Right renal pelvis (tissue), 4 donors: ENCODE measurements at places on chromosomes 2 and 18.

DNA sequence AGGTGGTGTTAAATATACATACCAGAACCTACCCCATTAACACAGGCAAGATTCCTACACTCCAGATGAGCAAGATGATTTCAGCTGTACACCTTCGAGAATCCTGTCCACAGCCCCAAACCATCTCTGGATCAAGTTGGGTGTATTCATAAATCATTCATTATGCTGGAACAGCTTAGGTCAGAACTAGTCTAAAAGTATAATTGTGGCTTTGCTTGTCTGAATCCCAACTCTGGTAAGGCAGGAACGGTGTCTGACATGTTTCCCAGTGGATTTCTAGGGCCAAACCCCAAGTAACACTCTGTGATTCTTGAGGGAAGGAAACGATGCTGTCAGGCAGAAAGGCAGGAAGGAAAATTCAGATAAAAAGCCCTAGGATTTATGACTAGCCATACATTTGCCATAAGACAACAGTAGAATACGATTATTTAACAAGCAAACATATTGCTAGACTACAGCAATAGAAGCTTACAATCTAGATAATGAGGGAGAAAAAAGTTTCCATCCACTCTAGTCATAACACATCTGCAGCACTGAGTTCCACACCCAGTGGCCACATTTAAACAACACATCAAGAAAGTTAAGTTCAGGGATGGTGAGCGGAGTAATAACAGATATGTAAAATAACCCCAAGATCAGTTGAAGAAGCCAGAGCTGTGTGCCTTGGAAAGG, 444.8 kb downstream of the RND3 start:
- DNase-seq, result no peak

DNA sequence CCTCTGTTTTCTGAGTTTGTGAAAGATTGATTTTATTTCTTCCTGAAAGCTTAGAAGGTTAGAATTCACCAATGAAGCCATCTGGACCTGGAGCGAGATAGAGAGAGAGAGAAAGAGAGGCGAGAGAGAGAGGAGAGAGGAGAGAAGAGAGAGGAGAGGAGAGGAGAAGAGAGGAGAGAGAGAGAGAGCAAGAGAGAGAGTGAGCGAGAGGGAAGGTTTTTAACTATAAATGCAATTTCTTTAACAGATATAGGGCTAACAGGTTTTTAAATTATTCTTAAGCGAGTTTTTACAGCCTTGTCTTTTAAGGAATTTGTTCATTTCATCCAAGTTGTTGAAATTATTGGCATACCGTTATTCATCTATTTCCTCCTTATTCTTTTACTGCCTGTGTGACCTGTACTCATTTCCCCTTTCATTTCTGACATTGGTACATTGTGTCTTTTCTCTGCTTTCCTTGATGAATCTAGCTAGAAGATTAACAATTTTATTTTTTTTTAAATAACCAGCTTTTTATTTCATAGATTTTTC, 56.1 kb downstream of the BABAM2 start:
- no peak for DNase-seq

- no peak for DNase-seq
These were observed 273.2 kb upstream of the CCDC68 start for GRCh38 chr18:55232506-55232905.

GRCh38 chr2:86022661-86023365, 82.9 kb downstream of the POLR1A start:
- DNase-seq, result no peak

DNA sequence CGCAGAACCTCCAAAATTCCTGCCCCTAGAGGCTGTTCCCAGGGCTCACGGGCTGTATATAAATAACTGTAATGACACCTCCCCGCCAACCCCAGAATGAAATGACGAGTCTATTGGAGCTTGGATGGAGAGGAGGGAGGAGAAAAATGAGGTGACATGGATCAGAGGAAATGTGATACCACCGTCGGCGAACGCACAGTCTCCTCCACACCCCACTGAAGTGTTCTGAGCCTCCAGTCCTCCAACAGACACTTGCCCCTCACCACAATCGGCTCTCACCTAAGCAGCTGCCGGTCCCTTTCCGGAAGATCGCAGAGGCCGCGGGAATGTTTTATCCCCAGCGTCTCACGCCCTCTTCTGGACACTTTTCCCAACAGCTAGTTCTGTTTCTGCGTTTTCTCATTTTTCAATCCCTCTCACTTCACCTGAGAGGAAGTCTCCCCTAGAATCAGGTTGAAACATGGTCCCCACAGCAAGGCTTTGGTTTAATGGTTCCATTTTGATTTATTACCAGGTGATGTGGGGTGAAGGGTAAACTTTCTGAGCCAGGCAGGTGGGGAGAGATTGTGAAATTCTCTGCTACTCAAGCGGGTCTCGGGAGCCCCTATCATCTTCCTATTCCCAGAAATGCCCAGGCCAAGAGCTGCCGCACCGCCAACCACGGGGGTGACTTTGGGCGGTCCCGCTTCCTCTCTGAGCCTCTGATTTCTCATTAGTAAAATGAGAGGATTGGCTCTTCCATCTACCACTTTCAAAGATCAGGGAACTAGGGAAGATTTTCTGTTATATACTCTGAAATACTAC, 9.1 kb upstream of the MYO5B start:
- DNase-seq, result peak; percentile 52

DNA sequence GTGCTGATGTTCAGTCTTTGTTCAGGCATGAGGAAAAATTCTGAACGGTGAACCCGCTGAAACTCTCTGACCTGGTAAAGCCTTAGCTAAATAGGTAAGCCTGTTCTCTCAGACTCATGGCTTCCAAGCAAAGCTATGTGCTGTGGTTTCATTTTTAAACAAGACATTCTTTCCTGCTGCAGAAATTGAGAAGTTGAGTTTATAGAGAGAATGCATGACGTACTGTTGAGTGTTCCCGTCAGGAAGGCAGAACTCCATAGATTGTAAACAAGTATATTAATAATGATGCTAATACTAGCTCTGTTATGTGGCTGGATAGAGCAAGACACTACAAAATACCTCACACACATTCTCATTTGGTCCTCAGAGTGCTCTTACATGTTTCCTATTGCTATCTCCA, 424.0 kb upstream of the CRIM1 start:
- DNase-seq, result no peak

DNA sequence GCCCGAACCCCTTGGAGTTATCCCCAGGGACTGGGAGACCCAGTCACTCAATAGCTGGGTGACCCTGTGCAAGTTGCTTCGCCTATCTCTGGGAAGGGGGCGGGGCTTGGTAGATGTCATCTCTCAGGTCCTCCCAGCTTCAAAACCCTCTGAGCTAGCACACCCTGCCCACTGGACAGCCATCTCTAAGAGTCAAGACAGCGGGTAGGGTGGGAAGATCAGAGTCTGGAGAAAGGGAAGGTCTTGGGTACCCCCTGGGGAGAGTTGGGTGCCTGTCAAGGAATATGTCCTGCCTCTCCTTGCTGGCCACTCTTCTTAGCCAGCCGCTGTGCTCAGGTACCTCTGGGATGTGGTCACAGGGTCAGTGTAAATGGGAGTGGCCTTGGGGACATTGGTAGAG, 8.0 kb downstream of the GLI2 start:
- DNase-seq, result no peak

- DNase-seq, result no peak
These were observed 662.6 kb upstream of the ACVR2A start for GRCh38 chr2:147182260-147182659.

DNA sequence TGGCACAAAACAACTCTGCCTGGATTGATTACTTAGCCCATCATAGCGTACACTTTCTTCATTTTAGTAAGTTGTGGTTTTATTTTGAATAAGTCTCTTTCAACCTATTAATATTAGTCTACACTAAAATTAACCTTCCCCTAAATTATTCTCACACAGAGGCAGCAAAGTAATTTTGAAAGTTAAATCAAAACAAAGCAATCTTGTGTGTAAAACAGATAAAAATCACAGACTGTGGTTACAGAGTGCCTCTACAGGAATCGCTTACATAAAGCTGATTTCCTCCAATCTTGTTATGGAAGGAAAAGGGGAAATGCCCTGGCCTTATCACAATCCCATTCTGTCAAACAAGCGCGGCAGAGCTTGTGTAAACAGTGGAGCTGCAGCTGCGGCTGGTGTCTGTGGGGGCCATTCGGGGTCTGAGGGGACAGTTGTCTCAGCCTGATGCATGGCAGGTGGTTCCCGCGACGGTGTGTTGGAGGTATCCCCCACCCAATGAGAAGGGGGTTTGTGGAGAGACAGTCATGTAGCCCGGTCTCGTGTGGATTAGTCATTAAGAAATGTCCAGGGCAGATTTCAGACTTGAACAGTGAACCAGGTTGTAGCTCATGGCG, 42.1 kb downstream of the BCL2L11 start:
- no peak for DNase-seq

- no peak for DNase-seq
These were observed 165.0 kb upstream of the ZNF521 start for GRCh38 chr18:25516747-25517498.

DNA sequence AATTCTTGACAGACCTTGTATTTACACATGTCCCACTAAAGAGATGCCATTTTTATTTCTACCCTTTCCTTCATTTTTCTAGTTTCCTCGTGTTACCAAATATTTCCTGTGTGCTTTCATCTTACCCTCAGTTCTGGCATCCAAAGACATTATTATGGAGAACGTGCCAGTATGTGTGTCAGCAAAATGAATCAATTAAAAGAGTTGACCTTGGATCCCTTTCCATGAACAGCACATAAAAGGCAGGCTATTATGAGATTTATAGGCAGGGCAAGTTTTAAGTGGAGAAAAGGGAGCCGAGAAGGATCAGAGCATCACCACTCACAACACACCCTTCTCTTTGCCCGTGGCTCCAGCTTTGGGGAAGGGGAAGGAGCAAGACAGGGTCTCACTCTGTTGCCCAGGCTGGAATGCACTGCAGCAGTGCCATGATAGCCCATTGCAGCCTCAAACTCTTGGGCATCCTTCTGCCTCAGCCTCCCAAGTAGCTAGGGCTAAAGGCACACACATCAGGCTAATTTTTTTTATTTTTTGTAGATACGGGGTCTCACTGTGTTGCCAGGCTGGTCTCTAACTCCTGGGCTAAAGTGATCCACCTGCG, 149.9 kb downstream of the GFPT1 start:
- DNase-seq, result no peak

GRCh38 chr2:126855606-126856005, 43.1 kb upstream of the TEX51 start:
- no peak for DNase-seq

- no peak for DNase-seq
These were observed 71.4 kb upstream of the NOSTRIN start for GRCh38 chr2:168731002-168731401.

- no peak for DNase-seq
These were observed 452.4 kb upstream of the RGPD4 start for GRCh38 chr2:107374249-107374648.

- no peak for DNase-seq
These were observed 60.9 kb downstream of the ATF2 start for GRCh38 chr2:175107146-175107545.

DNA sequence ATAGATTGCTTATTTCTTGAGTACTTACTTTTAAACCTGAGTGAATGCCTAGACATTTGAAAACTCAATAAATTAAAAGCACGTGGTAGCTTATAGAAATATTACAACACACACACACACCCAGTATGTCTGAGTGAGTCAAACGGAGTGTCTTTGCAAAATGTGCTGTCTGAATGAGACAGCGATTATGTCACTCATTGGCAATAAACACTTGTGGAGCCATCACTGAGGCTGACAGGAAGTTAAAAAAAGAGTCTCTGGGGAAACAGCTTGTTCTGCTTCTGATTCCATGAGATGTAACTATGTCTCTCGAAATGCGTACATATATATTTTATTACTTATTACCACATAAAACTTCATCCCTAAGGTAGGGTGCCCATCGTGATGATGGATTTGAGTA, 22.3 kb upstream of the VPS4B start:
- no peak for DNase-seq

DNA sequence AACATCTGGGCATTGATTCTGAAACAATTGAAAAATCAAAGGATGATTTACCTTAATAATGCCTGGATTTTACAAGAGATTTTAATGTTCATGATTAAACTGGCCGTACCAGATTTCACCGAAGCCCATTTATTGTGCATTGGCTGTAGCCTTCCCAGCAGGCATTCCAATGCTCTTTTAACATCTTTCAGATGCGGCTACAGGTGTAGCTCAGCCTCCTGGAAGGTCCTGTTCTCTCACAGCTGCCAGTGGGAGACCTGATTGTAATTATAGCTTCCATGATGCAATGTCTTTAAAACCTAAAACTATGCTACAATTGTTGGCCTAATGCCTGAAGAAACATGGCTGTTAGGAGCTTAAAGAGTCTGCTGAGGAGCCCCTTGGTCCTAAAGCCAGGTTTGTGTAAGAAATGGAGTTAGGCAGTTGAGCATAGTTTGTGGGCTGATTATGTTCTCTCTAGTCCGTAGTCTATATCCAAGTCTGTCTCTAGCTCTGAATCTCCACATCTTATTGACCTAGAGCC, 147.4 kb downstream of the CERS6 start:
- DNase-seq, result no peak

GRCh38 chr2:17545680-17546613, 5.5 kb downstream of the VSNL1 start:
- no peak for DNase-seq

DNA sequence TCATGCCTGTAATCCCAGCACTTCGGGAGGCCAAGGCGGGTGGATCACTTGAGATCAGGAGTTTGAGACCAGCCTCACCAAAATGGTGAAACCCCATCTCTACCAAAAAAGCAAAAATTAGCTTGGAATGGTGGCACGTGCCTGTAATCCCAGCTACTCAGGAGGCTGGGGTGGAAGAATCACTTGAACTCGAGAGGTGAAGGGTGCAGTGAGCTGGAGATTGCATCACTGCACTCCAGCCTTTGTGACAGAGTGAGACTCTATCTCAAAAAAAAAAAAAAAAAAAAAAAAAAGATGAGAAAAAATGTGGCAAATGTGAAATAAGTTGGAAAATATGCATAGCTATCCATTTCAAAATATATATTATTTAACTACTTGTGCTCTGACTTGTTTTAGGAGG, 65.0 kb downstream of the KCNS3 start:
- no peak for DNase-seq

DNA sequence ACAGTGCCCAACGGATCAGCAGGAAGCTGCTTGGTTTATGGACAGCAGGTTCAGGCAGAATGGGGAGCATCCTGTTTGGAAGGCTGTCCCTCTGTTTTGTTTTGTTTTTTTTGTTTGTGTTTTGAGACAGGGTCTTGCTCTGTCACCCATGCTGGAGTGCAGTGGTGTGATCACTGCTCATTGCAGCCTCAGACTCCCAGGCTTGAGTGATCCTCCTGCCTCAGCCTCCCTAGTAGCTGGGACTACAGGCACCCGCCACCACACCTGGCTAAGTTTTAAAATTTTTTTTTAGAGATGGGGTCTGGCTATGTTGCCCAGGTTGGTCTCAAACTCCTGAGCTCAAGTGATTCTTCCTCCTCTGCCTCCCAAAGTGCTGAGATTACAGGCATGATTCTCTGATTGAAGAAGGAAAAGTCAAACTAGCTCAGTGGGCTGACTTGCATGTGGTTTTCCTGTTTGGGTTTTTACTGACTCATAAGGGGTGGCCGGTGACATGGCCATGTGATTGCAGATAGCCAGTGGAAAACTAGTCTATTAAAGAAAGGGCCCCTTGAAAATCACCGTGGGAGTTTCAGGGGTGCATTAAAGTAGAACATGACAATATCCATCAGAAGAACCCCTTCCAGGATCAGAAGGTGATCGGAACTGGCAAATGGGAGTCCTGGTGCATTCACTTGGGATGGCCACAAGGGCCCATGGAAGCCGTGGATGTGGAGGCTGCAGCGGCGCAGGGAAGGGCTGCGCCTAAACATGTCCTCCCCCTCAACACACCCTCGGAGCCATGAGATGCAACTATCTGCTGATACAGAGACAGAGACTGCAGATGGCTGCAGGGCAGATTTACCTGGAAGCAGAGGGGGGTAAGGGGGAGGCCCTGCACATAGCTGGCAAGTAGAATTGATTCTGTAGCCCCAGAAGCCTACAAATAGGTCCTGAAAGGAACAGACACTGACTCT, 26.5 kb downstream of the AQP12B start:
- DNase-seq, result no peak
